CD4-positive, alpha-beta T cell treated with Interferon gamma for 1 hour (primary cell): ENCODE measurements at places on chromosomes 7 and 10.

DNA sequence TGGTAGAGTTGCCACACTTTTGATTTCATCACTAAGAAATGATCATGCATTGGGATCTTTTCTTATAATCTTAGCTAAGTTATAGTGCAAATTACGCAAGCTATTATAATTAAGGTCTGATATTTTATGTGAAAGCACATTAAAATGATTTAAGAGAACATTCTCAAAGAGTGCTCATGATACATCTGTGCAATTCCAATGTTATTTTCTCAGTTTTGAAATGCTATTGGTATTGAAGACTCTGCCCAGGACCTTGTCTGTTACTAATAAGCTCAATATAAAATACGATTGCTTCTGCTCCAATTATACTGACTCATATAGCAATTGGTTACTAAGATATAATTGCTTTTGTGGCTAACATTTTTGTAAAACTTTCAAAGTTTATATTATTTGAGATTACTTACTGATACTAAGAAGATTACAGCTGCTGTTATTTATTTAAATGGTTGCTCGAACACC is 180.9 kb downstream of the ADAM12 start:
- DNase-seq: no peak

GRCh38 chr10:77539147-77539935 is 98.3 kb downstream of the KCNMA1 start:
- DNase-seq: no peak

DNA sequence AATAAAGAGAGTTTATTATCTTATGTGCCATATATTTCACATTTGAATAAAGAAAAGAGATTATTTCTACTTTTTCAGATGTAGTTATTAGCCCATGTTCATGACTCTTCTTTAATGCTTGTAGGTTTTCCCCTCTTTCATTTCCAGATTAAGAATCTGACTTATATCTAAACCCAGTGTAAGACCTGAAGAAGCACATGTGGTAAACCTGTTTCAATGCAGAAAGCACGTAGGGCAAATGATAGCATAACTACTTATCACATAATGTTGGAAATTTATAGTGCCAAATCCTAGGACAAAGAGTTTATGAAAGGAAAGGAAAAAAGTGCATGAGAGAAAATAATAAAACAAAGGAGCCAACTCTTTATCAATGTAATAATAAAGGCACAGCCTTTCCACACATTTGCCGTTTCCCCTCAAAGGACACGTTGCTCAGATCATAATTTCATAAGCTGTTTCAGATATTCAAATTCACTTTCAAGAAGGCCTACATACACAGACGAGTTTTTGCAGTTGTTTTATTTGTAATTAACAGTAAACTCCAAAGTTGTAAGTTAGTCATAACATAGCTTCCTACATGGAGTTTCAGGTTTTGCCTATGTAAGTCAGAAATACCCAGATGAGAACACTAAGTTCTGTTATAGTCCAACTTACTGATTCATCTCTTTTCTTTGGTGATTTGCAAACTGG is 88.8 kb upstream of the MDFIC start:
- DNase-seq: no peak

GRCh38 chr10:62511656-62512055 is 137.5 kb downstream of the ZNF365 start:
- DNase-seq: no peak

GRCh38 chr10:126930883-126931503 is 25.8 kb downstream of the DOCK1 start:
- no peak for DNase-seq

- DNase-seq: no peak
Observed at GRCh38 chr7:68376131-68376661, 1222.1 kb upstream of the AUTS2 start.

DNA sequence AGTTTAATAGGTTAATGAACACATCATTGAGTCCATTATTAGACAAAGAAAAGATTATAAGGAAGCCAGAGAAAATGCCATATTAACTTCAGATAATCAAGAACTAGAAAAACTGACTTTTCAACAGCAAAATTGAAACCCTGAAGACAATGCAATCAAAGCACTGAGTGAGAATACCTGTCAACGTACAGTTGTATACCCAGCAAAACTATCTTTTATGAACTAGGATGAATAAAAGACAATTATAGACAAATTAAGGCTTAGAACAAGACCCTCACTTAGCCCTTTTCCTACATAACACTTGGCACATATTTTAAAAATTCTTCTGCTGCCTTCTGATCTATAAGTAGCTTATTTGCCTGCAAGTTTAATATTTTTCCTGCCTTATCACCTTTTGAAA is 19.0 kb upstream of the DGKI start:
- DNase-seq: no peak

DNA sequence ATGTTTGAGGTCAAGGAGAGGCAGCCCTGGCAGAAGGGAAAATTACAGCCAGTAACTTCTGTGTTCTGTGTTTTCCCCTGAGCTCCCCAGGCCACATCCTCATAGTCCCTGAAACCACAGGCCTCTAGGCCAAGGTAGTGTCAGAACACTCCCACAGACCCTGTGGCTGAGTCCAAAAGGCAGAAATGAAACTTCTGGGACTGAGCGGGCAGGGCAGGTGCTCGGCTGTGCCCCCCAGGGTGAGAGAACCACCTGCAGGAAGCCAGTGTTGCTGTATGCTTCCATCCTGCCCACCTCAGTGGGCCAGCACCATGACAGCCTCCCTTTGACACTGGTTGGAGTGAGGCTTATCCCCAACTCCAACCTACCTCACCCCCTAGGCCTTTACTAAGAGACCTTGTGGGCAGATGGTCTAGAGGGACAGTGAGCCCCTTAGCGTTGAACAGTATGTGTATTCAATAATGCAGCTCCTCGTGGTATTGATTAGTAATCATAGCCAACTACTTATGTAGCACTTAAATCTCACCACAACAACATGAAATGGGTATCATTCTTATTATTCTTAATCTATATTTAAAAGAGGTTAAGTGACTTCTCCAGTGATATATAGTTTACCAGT is 30.3 kb downstream of the PIK3CG start:
- peak; percentile 30 for DNase-seq

DNA sequence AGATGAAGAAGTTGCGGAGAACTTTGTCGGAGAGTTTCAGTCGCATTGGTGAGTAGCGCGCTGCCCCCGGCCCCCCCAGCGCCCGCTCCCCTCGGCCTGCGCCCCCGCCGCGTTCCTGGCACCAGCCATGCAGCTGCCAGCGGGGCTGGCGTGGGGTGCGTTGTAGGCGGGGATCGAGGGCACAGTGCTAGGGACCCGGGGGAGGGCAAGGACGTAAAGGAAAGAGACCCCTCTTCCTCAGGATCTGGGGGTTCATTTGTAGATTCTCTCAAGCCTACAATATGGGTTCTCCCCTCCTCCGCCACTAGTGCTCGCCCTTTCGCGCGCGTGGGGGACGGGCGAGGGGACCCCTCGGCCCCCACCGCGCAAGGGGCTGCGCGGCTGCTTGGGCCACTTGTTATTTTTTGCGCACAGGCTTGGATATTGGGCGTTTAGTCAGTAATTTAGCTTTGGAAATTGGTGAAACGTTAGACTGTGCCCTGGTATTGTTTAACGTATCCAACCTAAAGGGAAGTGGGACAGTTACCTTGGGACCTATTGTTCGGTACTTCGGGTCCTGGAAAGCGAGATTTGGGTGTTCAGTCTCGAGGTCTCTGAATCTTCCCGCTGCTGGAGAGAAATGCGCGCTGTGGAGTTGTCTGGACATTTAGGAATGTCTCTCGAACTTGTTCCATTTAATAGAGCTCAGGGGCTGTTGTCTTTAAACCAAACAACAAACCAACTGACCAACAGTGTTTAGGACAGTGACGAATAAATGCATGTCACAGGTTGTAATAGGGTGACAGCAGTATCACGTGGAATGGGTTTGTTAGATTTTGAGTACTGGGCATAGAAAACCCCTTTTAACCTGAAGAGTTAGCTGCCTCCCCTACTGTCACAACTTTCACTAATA is 796 bp downstream of the CDK14 start:
- DNase-seq: no peak

- no peak for DNase-seq
Observed at GRCh38 chr10:119084896-119085295, 4.3 kb upstream of the EIF3A start.

GRCh38 chr10:48444266-48444665 is 137.8 kb downstream of the MAPK8 start:
- DNase-seq: no peak

GRCh38 chr10:2214805-2215204 is 477.5 kb upstream of the ADARB2 start:
- DNase-seq: no peak
